ENCODE measurements at places on chromosomes 7 and 10. TPM values are rescaled to one million over a fixed set of nuclear protein-coding genes. Genes with fewer than 3 reads are reported as not detected.

DNA sequence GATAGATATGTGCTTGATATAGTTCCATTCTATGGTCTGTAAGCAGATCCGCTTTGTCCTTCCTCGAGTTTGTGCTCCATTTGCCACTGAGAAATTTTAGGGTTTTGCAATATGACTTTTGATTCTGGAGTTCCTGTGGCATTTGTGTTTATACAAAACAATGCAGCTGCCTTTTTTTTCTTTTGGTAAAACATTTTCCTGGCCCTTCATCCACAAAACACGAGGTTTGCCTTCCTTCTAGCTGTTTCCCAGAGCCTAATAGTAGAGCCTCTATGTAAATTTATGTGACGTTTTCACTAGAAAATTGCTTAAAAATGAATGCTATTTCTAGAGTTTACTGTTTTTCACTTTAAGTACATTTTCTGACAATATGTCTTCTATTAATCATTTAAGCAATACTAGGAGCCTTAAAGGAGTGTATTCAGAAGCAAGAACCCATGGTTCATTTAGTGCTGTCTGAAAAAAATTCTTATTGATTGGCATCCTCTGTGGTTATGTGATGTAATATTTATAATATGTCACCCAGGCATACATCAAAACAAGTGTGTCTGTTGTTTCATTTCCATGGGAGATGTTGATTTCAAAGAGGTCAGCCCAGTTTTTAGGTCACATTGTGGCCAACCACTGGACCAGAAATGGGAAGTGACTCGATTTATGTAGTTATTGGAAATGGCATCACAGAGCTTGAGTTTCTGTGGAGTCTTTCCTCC is 618.3 kb downstream of the LRMDA start:
- no peak for DNase-seq

DNA sequence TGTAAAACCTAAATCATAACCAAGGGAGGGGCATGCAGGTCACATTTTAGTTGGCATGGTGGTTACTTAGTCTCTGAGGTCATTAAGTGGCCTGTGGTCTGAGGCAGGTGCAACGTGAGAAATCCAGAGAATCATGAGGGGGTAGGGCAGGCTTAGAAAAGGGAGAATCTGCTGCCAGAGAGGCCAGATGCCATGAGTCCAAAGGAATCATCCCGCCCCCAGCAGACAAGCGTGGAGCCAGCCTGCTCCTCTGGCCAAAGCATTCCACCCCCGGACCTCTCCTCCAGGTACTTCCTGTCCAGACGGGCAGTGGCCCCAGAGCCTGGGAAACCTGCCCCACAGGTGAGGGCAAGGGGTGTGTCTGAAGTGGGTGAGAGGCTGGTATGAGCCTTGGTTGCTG is 196.4 kb upstream of the ZNF32 start:
- no peak for DNase-seq

GRCh38 chr7:23955145-23955544 is 245.1 kb downstream of the STK31 start:
- DNase-seq, result no peak

- no peak for DNase-seq
Observed at GRCh38 chr7:99808766-99809165, 19.0 kb upstream of the CYP3A43 start.

DNA sequence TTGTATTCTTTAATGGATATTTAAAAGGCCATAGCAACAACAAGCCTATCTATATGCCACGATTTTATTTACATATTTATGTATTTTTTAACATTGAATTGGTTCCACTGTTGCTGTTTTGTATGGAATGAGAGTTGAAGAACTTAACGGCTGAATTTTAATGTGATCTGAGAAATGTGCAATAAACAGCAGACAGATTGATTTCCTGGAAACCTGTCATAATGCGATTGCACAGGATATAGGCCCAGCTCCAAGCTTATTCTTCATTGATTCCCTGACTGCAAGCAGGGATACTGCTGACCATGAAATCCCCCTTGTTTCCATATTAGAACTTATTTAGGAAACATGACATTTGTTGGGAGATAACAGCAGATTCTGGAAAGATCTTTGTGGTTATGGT is 195.6 kb downstream of the KCND2 start:
- no peak for DNase-seq

The CDC123 gene
- 48.4 TPM for total RNA-seq

The TACR2 gene
- 7.9 TPM for total RNA-seq

The PON3 gene
- total RNA-seq, result 8.2 TPM

Data from umbilical cord (tissue), 2 donors.